ENCODE measurements at places on chromosomes 12 and 14.

- H3K36me3 ChIP-seq: no peaks in the 10 kb centered on the region
- H3K27me3 ChIP-seq: peaks cover 4% of the 10 kb centered on the region
- no peak overlapping the region for H3K27ac ChIP-seq
- no peak overlapping the region for H3K4me3 ChIP-seq
- no peaks in the 10 kb centered on the region for H3K4me1 ChIP-seq
Observed at GRCh38 chr14:63174760-63175191, 29.5 kb upstream of the RHOJ start.

GRCh38 chr12:56079723-56080555, at the start of gene ERBB3:
TSS of gene ERBB3 (plus strand) at chr12:56080165. CDS start at chr12:56080301, 136 bp downstream.
- DNase-seq: peak; percentile 84
- no peaks in the 10 kb centered on the region for H3K36me3 ChIP-seq
- no peak within 1 kb of the TSS for H3K27ac ChIP-seq
- peaks cover 6% of the 10 kb centered on the region for H3K27me3 ChIP-seq
- peak within 1 kb of the TSS; percentile 74 for H3K4me3 ChIP-seq

- H3K4me1 ChIP-seq: peaks cover 6% of the 10 kb centered on the region
- no peak overlapping the region for H3K27ac ChIP-seq
- H3K27me3 ChIP-seq: no peaks in the 10 kb centered on the region
- no peak for DNase-seq
- H3K36me3 ChIP-seq: peaks cover 2% of the 10 kb centered on the region
Observed at GRCh38 chr14:99157676-99158075, 114.3 kb downstream of the BCL11B start.

GRCh38 chr12:8471090-8471489, 15.3 kb downstream of the CLEC6A start:
- peaks cover 14% of the 10 kb centered on the region for H3K27me3 ChIP-seq
- H3K4me1 ChIP-seq: no peaks in the 10 kb centered on the region
- H3K36me3 ChIP-seq: no peaks in the 10 kb centered on the region
- no peak for DNase-seq

DNA sequence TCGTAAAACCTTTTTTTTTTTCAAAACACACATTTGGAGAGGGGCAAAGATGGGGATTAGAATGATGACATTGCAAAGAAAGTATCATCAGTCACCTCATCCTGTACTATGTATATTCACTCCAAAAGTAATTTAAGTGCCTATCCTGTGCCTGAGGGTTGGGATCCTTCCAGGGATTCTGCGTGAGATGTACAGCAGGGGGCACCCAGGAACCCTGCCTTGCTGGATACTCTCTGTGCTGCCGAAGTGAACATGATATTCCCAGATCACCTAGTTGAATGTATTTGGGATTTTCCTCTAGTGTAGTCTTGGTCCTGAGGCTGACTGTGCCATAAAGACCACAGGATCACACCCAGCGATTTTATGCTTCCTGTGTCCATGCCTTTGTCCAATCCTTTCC, 372.7 kb downstream of the IPO8 start:
- no peak overlapping the region for H3K4me3 ChIP-seq
- DNase-seq: no peak
- no peaks in the 10 kb centered on the region for H3K4me1 ChIP-seq
- H3K27me3 ChIP-seq: no peaks in the 10 kb centered on the region
- H3K27ac ChIP-seq: no peak overlapping the region
- no peaks in the 10 kb centered on the region for H3K36me3 ChIP-seq

- peak overlapping the region; percentile 94 for H3K4me3 ChIP-seq
- H3K27me3 ChIP-seq: no peaks in the 10 kb centered on the region
- DNase-seq: no peak
- H3K36me3 ChIP-seq: peaks cover 53% of the 10 kb centered on the region
- peak overlapping the region; percentile 96 for H3K27ac ChIP-seq
Observed at GRCh38 chr14:89957791-89958190, 2.1 kb downstream of the TDP1 start.

DNA sequence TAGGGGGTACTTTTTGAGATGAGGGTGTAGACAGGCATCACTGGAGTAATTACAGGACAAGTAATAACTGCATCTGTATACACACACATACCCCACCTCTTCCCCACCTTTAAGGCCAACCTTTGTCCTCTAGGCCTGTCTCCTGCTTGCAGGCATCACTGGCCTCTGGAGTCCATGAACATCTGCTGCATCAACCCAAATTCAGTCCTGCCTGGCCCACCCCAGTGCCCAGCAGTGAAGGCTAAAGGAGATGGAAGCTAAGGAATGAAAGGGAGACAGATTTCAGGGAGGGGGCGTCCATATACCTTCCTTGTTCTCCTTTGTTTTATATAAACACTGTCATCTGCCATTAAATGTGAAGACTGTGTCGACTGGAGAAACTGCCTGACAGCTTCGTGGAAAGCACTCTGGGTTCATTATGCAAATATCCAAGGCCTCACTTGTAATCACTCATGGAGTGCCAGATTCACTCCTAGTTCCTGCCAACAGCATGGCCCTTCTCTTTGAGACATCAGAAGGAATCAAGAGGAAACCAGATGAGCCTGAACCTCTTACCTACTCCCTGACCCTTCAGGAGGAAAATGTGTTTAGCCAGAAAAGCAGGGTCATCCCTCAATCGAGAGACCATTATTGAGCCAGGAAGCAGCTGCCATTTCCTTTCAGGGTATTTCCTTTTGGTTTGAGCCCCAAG, 64.4 kb downstream of the SERPINA3 start:
- no peak overlapping the region for H3K4me3 ChIP-seq
- no peaks in the 10 kb centered on the region for H3K36me3 ChIP-seq
- DNase-seq: no peak
- no peaks in the 10 kb centered on the region for H3K4me1 ChIP-seq

DNA sequence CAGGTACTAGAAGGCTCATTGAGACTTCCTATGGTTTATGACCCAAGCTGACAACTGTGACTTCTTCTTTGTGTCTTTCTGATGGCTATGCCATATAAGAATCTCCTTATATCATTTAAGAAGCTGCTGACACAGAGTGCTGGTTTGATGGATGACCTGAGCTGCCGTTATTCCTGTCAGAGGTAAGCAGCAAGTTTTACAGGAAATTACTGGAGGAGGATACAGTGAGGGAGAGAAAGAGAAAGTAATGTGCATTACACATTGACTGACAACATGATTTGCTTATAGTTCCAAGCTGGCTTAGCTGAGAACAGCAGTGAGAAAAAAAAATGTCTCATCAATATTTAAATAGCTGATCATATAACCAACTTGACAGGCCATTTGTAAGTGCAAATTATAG, 981.4 kb downstream of the FSCB start:
- no peak overlapping the region for H3K4me3 ChIP-seq
- no peaks in the 10 kb centered on the region for H3K4me1 ChIP-seq
- no peaks in the 10 kb centered on the region for H3K27me3 ChIP-seq
- H3K36me3 ChIP-seq: no peaks in the 10 kb centered on the region
- H3K27ac ChIP-seq: no peak overlapping the region
- DNase-seq: no peak

- H3K4me1 ChIP-seq: peaks cover 38% of the 10 kb centered on the region
- no peak overlapping the region for H3K4me3 ChIP-seq
- DNase-seq: no peak
- peak overlapping the region; percentile 89 for H3K27ac ChIP-seq
Observed at GRCh38 chr14:90676912-90677311, 139.3 kb downstream of the TTC7B start.

GRCh38 chr12:2783936-2784600, 10.7 kb upstream of the FKBP4 start:
- peak overlapping the region; percentile 62 for H3K4me3 ChIP-seq
- no peaks in the 10 kb centered on the region for H3K36me3 ChIP-seq
- H3K27me3 ChIP-seq: peaks cover 12% of the 10 kb centered on the region
- no peak overlapping the region for H3K27ac ChIP-seq
- H3K4me1 ChIP-seq: peaks cover 8% of the 10 kb centered on the region

DNA sequence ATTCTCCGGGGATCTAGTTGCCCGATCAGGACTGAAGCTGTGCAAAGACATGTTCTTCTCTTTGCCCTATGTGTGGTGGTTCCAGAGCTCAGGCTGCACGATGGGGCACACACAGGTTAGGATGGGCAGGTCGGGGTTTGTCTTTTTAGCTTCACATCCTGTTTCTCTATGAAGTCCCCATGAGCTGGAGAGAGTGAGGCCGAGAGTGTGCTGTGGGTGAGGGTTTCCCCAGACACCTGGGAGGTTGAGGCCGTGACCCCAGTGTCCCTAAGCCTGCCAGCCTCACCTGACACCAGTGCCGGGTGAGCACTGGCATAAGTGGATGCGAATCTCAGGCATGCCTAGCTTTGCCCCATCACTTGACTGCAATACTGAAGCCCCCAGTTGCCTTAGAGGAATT, 32.9 kb upstream of the IGF1 start:
- H3K4me1 ChIP-seq: no peaks in the 10 kb centered on the region
- H3K27ac ChIP-seq: no peak overlapping the region
- no peak for DNase-seq
- H3K4me3 ChIP-seq: no peak overlapping the region
- H3K36me3 ChIP-seq: no peaks in the 10 kb centered on the region

GRCh38 chr12:91074154-91074709, 16.4 kb upstream of the KERA start:
- peaks cover 6% of the 10 kb centered on the region for H3K27me3 ChIP-seq
- no peak for DNase-seq
- no peak overlapping the region for H3K4me3 ChIP-seq
- no peaks in the 10 kb centered on the region for H3K4me1 ChIP-seq
- no peak overlapping the region for H3K27ac ChIP-seq

DNA sequence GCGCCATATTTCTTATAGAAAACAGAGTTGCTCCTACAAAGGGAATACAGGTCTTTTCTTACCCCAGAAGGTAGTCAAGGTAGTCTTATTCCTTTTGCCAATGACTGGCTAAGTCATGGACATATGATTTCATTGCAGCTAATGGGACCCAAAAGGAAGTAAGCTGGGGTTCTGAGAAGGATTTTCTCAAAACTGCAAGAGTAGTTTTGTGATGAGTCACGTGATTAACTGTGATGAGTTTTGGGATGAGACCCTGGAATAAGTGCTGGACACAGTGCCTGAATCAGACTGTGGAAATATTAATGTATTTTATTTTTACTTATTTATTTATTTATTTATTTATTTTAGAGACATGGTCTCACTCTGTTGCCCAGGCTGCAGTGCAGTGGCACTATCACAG, 13.4 kb upstream of the NIN start:
- DNase-seq: no peak
- no peaks in the 10 kb centered on the region for H3K4me1 ChIP-seq
- H3K27me3 ChIP-seq: no peaks in the 10 kb centered on the region
- H3K27ac ChIP-seq: no peak overlapping the region
- no peaks in the 10 kb centered on the region for H3K36me3 ChIP-seq
- H3K4me3 ChIP-seq: no peak overlapping the region

DNA sequence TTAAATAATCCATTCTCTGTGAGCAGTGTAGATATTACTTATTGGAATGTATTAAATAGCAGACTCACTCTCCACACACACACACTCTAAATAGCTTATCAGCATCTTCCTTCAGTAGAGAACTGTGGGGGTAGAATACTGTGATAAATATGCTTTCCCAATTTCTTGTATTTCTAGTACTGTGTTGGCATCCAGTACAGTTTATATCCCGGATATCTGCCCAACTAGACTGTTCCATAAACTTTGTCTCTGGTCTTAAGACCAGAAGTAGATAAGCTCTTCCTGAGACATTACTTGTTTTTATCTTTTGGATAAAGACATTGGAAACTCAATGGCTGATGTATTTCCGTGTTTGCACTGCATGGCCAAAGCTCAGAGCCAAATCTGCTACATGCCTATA, 136.2 kb upstream of the PDZRN4 start:
- no peaks in the 10 kb centered on the region for H3K36me3 ChIP-seq
- no peak for DNase-seq
- no peaks in the 10 kb centered on the region for H3K4me1 ChIP-seq
- H3K4me3 ChIP-seq: no peak overlapping the region

DNA sequence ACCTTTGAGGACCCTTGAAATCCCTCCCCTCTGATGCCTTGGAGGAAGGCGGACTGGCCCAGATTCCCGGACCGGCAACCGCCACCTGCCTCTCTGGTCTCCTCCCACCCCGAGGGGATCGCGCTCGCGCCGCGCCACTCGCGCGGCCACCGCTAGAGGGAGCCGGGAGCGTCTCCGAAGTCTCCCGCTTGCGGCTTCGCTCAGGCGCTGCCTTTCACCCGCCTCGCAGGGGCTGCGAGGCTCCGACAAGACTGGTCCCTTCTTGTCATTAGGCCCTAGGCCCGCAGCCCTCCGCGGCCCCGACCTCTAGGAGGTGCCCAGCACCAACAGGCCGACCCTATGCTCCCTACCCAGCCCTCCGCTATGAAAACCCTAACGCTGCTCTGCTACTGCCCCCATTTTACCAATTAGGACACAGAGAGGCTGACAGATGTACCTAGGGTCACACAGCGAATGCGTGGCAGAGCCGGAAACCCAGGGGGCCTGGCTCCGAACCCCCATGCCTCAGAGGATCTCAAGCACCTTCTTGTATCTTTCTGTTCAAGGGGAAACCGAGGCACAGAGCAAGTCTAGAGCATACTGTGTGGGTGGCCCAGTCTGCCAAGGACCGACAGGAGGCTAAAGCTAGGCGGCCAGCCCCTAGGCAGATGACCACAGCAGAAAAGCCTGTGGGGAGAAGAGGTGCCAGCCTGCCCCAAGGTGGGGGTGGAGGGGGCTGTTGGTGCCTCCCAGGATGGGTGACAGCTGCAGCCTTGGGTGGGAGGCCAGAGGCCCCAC, 21.4 kb upstream of the VSX2 start:
- H3K27ac ChIP-seq: no peak overlapping the region
- peaks cover 3% of the 10 kb centered on the region for H3K4me1 ChIP-seq
- no peak overlapping the region for H3K4me3 ChIP-seq
- H3K36me3 ChIP-seq: no peaks in the 10 kb centered on the region
- peaks cover 7% of the 10 kb centered on the region for H3K27me3 ChIP-seq

- no peak for DNase-seq
- H3K4me3 ChIP-seq: no peak overlapping the region
- peaks cover 4% of the 10 kb centered on the region for H3K27me3 ChIP-seq
Observed at GRCh38 chr12:69884386-69884785, 59.4 kb downstream of the MYRFL start.

DNA sequence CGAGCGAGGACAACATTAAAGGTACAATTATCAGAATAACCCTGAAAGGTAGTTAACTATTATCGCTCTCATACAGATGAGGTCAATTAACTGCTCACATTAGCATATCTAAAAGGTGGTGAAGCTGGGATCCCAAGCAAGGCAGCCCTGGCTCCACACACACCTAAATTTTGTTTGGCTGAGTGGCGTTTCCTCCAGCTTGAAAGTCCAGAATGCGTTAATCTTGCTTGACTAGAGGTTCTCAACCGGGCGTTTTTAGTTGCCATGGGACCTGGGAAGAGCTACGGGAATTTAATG, 531 bp downstream of the DLGAP5 start:
- no peaks in the 10 kb centered on the region for H3K27me3 ChIP-seq
- H3K4me1 ChIP-seq: peaks cover 29% of the 10 kb centered on the region
- DNase-seq: peak; percentile 18

- H3K4me1 ChIP-seq: peaks cover 81% of the 10 kb centered on the region
- H3K4me3 ChIP-seq: peak overlapping the region; percentile 71
- DNase-seq: peak; percentile 82
Observed at GRCh38 chr14:76955575-76956315, 72.8 kb downstream of the IRF2BPL start.

DNA sequence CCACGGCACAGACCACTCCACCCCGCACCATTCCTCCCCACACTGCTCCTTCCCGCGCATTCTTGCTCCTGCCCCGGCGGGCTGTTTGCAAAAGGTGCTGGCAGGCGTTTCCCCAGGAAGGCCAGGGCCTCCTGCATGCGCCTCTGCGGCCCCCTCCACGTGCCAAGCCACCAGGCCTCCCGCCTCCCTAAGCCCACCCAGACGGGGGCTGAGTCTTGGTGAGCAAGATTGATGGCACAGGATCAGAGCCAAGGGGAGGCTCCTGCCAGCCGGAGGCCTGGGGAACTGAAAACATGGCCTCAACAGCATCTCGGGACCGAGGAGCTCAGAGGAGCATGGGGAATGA, 328.3 kb upstream of the DIO3 start:
- no peak for DNase-seq
- H3K4me1 ChIP-seq: no peaks in the 10 kb centered on the region
- no peak overlapping the region for H3K27ac ChIP-seq

- H3K4me1 ChIP-seq: no peaks in the 10 kb centered on the region
- H3K27me3 ChIP-seq: no peaks in the 10 kb centered on the region
- DNase-seq: peak; percentile 33
Observed at GRCh38 chr14:58501214-58501816, 73.8 kb downstream of the KIAA0586 start.
